SHP77 (cell line): ENCODE measurements at places on chromosomes 11 and 22.

DNA sequence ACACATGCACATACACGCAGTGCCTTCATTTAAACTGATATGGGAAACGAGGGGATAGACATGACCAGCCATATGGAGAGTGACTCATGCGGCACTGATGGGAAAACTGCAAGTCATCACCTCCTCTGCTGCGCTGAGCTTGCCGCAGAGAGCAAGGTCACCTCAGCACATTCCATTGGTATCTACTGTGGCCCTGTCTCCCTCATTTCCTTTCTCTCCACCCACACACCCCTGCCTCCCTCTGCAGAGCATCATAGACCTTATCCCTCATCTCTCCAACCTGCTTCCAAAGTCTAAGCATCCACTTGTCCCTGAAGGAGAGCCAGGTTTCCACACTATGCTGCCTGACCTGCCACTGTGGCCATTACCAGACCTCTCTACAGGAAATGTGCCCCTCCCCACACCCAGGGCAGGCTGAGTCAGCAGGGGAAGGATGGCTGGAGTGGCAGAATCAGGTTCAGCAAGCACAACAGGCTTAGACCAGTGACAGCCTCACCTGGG, 116.9 kb upstream of the SNX19 start:
- DNase-seq = peak; percentile 5

GRCh38 chr11:9092853-9093778, 1.7 kb upstream of the SCUBE2 start:
- DNase-seq = no peak

DNA sequence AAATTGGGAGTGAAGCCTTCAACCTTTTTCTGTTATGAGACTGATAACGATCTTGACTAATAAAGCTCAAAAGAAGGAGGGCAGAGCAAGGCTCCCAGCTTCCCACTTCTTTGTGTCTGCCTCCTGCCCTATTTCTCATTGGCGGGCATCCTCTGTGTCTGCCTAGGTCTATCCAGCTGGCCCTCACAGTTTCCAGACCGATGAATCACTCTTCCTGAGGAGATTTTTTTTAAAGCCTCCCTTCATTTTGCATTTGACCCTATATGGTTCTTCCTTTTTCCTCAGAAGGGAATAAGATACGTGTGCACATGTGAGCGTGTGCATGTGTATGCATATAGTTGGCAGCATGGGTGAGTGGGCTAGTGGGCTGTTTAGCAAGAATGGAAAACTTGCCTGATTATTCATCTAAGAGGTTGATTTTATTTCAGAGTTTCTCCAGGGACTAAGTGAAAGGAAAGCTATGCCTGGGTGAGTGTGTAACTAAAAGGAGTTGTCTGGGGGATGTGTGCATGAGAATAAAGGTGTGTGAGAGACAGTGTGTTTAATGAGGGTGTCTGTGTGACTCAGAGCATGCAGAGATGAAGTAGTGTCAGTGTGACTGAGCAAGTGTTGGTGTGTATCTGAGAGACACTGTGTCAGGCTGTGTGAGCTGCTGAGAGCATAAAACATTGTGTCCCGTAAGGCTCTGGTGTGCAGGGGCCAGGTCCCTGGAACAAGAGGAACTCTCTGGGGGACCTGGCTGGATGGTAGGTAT, 12.2 kb downstream of the PHLDB1 start:
- DNase-seq = peak; percentile 23

DNA sequence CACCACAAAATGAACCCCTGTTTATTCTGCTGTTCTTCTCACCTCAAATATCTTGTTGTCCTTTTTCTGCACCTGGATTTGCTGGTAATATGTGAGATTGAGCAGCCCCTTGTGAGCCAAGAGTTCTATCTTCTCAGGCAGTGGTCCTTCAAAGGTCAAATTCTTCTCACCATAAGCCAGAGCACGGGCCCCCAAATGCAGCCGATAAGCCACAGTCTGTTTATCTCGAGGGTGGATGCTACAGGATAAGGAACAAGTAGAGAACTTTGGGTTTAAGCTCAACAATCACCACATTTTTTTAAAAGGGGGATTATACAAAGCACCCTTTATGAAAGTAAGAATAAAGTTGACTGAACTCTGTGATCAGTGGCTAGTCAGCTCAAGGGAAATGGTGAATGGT, 15.8 kb downstream of the TBRG1 start:
- no peak for DNase-seq

DNA sequence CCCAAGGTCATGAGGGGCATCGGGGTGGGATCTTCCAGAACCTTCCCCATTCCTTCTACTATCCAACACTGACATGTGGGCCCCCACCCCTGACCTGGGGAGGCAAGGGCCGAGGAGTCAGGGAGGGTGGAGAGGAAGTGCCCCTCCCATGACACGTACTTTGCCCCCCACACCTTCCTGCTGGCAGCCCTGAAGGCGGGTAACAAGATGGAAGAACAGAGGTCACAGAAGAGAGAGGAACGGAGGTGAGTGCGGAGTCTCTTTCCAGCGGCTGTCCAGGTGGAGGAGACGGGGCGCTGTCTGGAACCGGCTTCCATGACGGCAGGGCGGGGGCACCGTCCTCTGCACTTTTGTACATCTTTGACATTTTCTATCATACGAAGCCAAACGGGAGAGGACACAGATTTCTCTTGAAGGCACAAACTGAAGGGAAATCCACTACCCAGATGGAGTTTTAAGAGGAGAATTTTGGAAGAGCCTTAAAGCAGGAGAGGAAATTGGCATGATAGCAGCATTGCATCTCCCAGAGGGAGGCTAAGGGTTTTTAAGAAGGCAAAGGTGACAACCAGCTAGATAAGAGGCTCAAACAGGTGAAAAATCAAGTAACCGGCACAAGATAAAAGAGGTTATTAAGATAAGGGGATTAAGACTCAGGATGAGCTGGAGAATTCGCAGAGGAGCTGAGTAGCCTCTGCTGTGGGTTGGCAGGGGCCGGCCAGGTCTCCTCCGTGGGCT, 16.7 kb downstream of the OSBPL5 start:
- DNase-seq = no peak

DNA sequence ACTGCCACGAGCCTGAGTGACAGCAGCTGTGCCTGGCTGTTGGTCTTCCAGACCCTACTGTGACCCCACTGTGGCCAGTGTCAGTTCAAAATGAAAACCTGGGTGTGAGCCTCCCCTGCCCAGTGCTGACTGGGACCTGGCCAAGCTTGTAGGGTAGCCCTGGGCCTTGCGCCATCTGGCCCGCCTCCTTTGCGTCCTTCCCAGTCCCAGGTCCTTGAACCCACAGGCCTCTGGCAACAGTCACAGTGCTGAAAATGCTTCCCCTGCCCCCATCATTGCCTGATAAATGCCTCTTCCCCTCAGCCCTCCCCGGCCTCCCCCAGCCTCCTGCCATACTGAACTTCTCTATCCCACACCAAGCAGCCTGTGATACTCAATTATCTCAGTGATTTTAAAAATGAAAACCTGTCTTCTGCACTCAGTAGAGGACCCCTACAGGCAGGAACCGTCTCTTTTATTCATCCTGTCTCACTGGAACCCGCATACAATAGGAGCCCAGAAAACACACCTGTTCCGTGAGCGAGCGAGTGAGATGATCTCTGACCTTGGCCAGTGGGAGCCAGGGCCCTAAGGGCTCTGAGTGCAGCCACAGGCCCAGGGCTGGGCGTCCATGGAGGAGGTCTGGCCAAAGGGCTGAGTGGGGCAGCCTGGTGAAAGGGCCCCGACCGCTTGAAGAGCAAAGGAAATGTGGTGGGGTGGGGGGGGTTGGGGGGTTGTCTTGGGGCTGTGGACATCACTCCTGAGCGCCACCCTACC, 49.7 kb upstream of the TTLL12 start:
- DNase-seq = no peak

DNA sequence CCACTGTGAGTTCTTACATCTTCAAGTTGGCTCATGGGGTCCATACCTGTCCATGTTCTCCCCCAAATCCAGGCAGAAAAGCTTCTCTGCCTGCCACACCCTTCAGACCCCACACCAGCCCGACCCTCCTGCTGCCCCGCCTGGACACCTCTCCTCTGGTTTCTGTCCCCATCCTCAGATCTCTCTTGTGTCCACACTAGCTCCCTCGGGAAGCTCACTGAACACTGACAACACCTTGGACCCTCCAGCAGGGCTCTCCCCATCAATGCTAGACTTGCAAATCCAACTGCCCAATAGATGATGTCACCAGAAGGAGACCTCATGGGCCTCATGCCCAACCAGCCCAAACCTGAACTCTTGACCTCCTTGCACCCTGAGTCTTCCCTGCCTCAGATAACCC, 2.9 kb downstream of the SCARF2 start:
- DNase-seq = no peak

GRCh38 chr11:32056438-32056837, 34.4 kb upstream of the RCN1 start:
- DNase-seq = no peak

DNA sequence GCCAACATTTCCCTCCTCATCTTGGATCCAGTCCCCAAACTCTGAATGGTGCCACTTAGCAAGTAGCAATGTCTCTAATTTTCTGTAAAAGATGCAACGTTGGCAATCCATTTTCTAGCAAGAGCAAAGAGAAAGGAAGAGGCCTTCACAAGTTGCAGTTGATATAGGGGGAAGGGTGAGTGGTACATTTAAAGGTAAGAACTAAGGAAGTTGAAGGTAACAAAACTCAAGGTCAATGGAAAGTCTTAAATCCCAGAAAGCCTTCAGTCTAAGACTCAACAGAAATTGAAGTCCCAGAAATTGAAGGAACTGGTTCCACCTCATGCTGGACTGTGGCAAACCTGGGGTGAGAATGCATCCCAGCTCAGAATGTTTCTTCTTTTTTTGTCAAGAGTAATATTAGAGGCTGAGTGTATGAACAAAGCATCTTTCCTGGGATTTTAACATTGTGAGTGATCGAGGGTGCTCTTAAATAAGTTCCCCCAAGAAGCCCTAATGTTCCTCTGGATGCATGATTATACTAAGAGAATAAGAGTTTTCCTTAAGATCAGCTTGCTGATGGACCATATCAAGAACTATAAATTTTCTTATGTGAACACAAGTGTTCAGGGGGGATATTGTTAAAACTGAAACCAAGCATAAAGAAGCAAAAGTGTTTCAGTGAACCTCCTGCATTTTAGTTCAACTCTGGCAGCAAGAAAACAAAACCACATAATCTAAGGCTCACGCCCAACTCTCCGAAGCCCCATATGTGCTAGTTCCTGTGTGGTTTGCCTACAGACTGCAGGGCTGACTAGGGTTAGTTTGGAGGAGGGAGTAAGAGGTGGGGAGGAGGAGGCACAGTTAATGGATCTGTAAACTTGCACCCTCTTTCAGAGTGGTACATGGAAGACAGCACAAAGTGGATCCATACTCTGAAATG, at the start of gene GRAP2:
Gene GRAP2, plus strand, starts transcription at position 779 of the 922 bp plus-strand sequence. CDS start 46,023 bp downstream, outside the sequence.
- no peak for DNase-seq

DNA sequence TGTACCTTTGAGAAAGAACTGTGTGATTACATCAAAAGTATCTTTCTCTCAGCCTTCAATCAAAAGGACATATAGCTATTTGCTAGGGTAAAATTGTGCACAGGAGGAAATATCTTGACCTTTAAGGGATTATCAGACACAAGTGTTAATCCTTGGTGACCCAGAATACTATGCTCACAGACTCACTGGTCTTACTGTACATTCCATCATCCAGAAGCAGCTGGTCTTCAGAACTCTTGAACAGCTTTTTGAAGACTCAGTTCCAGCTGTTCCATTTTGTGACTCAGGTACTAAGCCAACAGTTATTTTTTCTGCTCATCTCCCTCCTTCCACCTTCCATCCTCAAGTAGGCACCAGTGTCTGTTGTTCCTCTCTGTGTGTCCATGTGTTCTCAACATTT, 19.8 kb downstream of the ZBED5 start:
- no peak for DNase-seq

- DNase-seq = no peak
Measured at GRCh38 chr11:27440090-27440489, 32.5 kb downstream of the LGR4 start.

GRCh38 chr11:11871991-11872401, 30.2 kb downstream of the USP47 start:
- DNase-seq = no peak

DNA sequence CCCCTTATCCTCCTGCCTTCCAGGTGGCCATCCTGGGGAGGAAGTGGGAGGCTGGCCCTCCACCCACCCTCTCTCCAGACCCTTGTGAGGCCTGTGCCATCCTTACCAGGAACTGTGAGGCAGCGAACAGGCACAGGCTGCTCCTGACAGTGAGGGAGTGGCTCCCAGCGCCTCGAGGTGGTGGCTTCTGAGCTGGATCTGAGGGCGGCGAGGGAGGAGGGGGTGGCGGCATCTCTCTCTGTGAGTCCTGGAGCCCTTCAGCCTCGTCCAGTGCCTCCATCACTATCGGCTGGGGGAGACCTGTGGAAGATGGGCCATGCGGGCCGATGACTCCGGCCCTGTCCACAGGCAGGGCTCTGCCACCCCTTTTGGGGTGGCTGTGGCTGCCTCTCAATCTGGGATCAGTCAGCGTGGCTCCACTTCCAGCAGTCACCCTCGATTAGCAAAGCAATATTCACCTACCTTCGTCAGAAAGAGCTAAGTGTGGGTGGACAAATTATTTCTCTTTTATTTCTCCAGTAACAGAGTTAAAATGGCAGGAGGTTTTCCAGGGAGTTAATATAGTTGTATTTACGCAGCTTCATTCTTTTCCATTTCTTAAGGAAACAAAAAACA, 18.0 kb upstream of the IGSF22 start:
- no peak for DNase-seq

- no peak for DNase-seq
Measured at GRCh38 chr11:62512961-62513360, 33.6 kb downstream of the AHNAK start.

- DNase-seq = no peak
Measured at GRCh38 chr11:22173532-22173931, 19.4 kb upstream of the ANO5 start.

DNA sequence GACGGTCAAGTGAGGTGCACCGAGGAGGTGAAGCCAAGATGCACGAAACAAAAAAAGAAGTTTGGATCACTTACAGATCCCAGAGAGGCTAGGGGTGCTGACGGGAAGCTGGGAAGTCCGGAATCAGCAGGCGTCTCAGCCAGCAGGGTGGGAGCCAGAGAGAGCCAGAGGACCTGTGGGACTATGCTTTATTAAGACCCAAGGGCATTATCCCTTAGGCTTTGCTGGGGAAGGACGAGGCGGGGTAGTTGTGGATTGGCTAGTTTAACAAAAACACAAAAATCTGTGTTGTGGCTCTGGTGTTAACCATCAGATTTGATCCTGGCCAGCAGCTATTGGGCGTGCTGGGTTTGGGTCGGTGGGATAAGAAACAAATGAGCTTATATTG, 427.1 kb downstream of the DYNC2H1 start:
- no peak for DNase-seq

- DNase-seq = no peak
Measured at GRCh38 chr11:111674941-111675340, 72.7 kb downstream of the SIK2 start.

DNA sequence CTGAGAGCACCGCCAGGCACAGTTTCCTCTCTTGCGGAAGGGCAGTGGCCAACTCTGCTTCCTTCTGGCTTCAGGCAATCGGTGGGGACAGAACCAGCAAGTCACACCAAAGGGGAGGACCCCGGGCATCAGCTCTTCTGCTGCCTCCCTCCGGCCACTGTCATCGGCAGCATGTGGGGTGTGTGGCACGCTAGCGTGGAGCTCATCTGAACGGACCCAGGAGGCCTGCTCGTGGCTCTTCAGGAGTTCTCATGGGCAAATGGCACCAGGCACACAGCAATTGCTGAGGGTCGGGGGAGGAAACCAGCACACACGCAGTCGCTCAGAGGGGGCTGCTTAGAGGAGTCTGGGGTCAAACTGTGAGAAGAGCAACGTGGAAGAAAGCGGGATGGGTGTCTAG, 26.9 kb downstream of the B3GAT1 start:
- no peak for DNase-seq
